Activated T-cell treated with anti-CD3 and anti-CD28 coated beads, Interleukin-2, amount 50 U/mL, for 48 hours (primary cell): ENCODE measurements at places on chromosomes 6 and 20.

- DNase-seq = no peak
These were observed 98.1 kb downstream of the ZNF217 start for GRCh38 chr20:53495398-53496092.

- DNase-seq = no peak
These were observed 61.4 kb downstream of the RFPL4B start for GRCh38 chr6:112408522-112408921.

GRCh38 chr6:154488802-154489437 is 21.6 kb downstream of the CNKSR3 start:
- DNase-seq = no peak

DNA sequence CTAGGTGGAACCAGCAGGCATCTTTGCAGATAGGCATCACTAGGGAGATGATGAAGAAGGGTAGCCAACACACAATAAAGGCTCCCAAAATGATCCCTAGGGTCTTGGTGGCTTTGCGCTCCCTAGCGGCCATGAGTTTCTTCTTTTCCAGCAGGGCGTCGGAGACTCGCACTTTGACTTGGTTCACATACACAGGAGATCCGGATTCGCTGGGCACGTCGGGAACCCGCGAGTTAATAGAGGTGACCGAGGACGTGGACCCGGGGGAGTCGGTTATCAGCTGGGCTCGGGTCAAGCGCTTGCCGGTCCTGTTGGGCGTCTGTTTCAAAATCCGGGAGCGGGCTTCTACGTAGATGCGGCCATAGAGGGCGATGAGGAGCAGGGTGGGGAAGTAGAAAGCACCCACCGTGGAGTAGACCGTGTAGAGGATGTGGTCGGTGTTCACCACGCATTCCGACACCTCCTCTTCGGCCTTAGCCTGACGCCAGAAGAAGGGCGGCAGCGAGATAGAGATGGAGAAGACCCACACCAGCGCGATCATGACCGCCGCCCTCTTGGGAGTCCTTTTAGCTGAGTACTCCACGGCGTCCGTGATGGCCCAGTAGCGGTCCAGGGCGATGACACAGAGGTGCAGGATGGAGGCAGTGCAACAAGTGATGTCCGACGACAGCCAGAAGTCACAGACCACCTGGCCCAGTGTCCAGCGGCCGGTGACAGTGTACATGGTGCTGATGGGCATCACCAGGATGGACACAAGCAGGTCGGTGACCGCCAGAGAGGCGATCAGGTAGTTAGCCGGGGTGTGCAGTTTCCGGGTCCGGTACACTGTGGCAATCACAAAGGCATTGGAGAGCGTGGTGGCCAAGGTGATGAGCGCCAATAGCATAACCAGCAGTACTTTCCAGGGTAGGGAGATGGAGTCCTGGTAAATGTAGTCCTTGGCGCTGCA is 658 bp downstream of the HTR1B start:
- no peak for DNase-seq

DNA sequence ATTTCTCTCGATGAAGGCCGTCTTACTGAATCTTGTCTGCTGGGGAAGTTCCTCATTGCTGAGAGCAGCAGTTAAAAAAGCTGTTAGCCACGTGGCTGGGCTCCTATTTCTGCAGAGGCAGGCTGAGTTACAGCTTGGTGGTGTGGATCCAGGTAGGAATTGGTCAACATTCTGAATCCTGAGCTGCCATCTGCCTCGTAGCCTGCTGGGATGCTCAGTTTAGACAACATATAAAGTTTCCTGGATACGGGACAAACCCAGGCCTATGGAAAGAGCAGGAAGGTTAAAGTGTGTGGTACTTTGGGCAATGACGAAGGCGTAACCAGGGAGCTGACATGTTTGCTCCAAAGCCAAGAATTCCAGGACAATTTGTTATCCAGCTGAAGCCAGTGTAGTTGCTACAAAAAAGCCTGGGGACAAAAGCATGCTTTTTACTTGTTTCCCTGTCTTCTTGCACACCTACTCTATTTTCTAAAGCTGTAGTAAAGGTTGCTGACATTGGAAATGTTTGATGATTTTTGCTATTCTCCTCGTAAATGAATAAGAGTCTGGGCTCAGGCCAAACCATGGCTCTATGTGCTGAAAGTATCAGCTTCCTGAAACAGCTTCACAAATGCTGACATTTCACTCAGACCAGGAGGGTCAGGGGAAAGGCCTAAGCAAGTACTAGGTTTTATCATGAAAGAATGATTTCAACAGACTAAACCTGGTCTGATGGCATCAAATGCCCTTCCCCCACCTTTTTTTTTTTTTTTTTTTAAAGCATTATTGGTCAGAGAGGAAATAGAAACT is 12.4 kb upstream of the MYLK2 start:
- DNase-seq = no peak

- DNase-seq = peak; percentile 58
These were observed 8.0 kb downstream of the MYLIP start for GRCh38 chr6:16136621-16137450.

- DNase-seq = no peak
These were observed 1.1 kb downstream of the BMP5 start for GRCh38 chr6:55874316-55874715.

DNA sequence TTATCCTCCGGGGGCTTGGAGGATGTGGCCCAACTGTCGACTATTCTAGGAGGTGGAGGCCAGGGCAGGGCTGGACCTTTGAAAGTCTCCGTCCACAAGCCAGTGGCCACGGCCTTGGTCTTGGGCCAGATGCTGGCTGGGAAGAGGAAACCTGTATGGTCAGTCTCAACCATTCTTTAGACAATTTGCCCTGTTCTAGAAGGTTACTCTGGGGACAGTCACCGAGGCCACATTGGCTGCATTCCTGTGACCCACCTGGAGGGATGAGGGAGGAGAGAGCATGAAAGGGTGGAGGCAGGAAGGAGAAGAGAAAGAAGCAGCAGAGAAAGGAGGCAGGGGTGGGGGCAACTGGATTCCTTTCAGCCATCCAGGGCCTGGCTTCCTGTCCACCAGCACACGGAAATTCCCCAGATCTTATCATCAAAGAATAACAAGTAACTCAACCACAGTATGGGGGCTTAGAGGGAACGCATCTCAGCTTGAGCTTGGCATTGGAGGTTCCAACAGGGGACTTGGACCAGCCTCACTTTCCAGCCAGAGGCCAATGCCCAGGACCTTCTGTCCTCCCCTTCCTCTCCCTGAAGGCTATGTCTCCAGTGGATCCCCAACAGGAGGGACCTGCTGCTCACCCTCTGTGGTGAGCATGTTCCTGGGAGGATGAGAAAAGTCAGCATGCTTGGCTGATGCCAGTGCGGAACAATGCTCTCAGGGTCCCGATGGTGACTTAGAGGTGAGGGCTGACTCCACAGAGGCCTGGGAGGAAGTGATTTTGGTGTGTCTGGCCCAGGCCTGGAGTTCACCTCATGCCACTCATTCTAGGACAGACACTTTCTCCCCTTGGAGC is 30.4 kb downstream of the TGM2 start:
- no peak for DNase-seq

GRCh38 chr6:166940643-166941068 is 15.7 kb downstream of the RNASET2 start:
- peak; percentile 23 for DNase-seq

GRCh38 chr6:148514091-148514845 is 171.6 kb downstream of the SASH1 start:
- DNase-seq = no peak

- no peak for DNase-seq
These were observed 270.4 kb upstream of the JARID2 start for GRCh38 chr6:14975471-14975817.

DNA sequence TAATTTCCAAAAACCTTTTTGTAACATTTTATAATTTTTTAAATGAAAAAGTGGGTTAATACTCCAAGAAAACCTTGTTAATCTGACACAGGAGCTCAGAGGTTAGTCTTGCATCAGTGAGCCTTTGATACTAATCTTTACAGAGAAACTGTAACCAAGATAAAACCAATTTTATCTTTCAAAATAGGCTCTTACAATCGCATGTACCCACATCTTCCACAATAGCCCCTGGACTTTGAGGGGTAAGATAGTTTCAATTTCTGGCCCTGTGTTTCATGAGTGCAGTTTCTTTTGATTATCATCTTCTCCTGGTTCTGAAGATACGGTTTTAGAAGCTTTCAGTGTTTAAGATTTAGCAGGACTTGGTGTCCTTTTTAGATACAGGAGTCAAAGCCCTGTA is 34.5 kb upstream of the MAS1L start:
- no peak for DNase-seq

GRCh38 chr6:25179051-25179778 is 100.0 kb upstream of the CARMIL1 start:
- no peak for DNase-seq

- no peak for DNase-seq
These were observed 64.5 kb downstream of the JAG1 start for GRCh38 chr20:10609276-10609675.

DNA sequence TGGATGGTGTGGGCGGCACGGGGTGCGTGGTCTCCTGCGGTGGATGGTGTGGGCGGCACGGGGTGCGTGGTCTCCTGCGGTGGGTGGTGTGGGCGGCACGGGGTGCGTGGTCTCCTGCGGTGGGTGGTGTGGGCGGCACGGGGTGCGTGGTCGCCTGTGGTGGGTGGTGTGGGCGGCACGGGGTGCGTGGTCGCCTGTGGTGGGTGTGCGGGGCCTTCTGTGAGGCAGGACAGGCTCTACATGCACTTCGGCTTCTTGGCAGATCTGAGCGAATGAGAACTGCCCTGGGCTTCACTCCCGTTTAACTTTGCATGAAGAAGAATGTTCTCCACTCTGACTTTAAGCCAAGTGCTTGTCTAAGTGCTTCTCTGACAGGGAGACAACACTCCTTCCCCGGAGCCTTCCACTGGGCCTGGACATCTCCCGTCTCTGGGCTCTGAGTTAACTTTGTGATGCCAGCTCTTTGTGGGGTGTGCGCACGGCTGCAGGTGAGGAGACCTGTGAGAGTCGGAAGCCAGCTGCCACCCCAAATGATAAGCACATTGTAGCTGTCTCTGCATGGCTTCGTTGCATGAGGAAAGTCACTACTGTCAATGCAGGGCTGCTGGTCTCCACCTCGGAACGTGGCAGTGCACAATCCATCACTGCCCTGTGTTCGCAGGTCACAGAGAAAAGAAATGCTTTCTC is 244.8 kb downstream of the DLL1 start:
- no peak for DNase-seq

- DNase-seq = no peak
These were observed 88.5 kb downstream of the RPS12 start for GRCh38 chr6:132902901-132903300.

- DNase-seq = no peak
These were observed 26.2 kb downstream of the CYP39A1 start for GRCh38 chr6:46626228-46626909.

DNA sequence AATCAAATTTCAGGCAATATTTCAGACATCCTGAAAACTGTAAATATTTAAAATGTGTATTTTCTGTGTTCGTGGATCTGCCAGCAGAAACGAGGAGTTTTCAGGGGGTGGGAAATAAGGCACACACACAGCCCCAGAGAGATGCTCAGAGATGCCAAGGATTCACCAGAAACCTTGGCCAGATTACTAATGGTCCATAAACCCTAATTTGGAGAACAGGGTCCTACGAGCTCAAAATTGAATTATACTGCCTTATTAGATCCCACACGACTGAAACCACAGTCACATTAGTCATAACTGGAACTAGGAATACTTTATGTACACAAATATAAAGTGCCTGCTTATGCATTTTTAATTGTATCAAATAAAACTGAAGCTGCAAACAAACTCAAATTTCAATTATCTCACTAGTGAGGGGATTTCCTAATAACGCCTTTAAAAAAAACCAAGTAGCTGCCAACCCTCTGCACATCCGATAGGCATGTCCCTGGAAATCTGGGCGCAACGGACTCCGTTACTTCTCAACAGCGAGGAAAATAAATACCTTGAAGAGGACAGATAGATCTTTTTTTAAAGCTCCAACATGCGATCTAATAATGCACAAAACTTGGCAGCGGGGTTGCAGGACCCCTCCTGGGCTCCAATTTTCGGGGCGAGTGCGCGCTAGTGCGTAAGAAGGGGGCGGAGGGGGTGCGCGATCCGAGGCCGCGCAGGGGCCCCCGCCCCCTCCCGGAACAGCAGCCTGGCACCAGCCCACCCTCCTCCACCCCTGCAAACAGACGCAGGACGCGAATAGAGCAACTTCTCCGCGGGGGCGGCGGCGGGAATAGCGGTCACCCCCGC is 897 bp downstream of the CHD6 start:
- DNase-seq = peak; percentile 46

- no peak for DNase-seq
These were observed 30.0 kb upstream of the SMIM29 start for GRCh38 chr6:34278833-34279232.

DNA sequence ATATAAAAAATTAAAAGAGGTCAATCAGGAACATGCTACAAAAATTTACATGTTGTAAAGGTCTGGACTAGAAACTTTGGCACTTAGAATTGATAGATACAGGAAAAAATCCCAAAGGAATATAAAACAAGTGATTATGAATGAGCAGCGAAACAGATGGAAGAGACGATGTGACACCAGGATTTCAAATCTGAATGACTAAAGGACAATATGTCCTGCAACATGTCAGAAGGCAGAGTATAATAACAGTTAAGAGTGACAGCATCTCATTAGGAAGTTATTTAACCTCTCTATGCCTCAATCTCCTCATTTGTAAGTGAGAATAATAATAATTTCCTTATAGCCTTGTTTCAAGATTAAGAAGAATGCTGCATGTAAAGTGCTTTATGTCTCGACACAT is 50.3 kb downstream of the FRK start:
- no peak for DNase-seq

DNA sequence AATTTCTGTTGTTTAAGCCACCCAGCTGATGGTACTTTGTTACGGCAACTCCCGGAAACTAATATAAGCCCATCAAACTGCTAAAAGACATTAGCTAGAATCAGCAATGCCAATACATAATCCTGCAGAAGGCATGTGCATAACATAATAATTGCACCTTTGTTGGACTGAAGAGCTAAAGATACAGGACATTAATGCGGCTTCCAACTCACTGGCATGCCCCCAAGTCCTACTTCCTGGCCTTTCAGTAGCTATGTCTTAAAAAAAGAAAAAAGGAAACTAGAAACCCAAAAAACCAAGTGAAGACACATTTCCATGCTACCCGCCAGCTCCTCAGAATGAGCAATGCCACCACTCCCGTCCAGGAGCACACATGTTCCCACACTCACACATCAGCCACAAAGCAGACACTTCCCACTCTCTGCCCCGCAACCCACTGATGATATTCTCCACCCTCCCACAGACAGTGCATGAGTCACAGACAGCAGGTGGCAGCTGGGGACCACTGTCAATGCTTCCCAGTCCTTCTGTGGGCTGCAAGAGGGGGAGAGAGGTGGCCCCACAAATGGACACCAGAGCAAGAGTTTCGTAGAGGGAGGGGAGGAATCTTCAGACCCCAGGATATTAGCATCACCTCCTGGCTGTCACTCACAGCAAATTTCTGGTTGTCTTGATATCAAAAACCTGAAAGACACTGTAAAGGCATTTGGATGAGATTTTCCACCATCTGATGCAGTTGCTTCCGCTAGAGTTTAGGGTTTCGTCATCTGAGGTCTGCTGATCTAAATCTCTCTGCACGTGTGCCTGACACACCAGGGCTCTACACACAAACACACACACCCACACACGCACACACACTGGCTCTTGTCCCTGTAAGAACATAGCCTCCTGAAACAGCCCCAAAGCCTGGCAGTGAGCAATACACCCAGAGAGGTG is 32.8 kb downstream of the GFOD1 start:
- DNase-seq = peak; percentile 85
